ENCODE measurements at places on chromosomes 16 and 17.

DNA sequence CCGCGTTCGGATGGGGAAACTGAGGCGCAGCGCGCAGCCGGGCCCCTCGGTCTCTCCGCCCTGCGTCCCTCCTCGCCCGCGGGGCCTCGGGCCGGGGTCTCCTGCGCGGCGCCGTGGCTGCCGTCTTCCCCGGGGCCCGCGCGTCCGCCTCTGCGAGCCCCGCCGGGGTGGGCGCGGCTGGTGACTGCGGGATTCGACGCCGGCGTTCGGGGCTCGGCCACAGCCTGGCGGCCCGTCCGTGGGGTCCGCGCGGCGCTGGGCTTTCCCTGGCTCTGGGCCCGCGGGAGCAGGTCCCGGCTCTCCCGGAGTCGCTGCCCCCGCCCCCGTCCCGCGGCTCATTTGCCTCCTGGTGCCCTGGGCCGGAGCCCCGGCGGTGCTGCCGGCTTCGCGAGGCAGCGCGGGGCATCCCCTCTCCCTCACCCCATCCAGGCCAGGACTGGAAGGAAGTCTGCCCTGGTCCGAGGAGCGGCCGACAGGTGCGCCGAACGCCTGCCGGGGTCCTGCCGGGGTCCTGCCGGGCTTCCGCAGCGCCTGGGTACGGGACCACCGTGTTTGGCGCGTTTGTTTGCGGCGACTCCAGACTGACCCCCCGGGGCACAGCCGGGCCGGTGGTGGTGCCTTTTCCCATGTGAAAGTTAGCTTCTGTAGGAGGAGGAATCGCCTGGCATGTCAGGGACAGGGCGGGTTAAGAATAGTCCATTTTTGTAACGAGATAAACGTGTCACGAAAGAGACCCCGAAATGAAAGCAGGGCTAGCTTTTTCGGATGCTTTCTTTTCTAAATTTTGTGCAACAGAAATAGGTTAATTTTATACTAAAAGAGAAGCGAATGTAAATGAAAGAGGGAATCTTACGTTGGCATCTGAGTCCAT, 671 bp downstream of the CHMP6 start:
- peak; percentile 52 for DNase-seq

GRCh38 chr17:2435862-2436261, 35.0 kb upstream of the MNT start:
- peak; percentile 14 for DNase-seq

DNA sequence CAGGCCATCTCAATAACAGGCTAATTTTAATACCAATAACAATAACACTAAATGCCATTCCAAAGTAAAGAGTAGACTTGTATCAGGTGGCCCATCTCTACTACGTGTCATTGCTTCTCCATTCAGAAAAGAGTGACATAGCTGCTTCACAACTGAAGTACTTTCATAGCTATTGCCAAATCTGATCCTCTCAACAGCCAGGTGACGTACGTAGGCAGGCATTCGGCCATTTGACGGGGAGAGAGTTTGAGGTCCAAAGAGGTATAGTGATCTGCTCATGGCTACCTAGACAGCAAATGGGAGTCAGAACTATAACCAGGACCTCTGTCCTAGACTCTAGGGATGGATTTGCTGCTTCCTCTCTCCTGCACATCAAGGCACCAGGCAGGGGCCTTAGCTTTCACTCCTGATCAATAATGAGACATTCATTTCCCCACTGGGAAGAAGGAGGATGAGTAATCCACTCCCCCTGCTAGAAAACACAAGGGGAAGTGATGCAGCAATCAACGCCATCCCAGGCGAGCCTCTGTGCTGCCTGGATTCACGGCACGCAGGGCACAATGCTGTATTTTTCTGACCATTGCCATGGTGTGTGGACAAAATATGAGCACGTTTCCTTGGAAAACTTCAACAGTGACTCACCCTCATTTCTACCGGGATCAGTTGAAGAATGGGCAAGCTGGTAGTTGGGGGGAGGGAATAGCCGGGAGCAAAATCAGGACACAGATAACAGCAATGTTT, 80.9 kb downstream of the SPACA3 start:
- no peak for DNase-seq

GRCh38 chr16:30024451-30024850, 1.5 kb downstream of the C16orf92 start:
- no peak for DNase-seq

- DNase-seq, result peak; percentile 75
Measured at GRCh38 chr17:55735731-55736405, 13.2 kb upstream of the TMEM100 start.

- peak; percentile 85 for DNase-seq
Measured at GRCh38 chr16:20866145-20866772, 33.9 kb downstream of the DCUN1D3 start.

DNA sequence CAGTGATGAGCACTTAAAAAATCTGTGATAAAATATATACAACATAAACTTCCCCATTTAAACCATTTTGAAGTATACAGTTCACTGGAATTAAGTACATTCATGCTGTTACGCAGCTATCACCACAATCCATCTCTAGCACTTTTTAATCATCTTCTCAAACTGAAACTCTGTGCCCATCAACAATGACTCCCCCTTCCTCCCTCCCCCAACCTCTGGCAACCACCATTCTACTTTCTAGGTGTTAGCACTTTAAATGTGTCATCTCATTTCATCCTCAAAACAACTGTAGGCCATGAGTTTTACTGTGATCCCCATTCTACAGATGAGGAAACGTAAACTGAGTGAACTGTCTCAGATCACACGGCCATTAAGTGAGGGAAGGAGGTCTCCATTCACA, 13.8 kb upstream of the TMEM98 start:
- no peak for DNase-seq

GRCh38 chr17:32350666-32351418, 885 bp downstream of the ZNF207 start:
- DNase-seq, result peak; percentile 45

Measured in cardiac muscle cell (in vitro differentiated cells and primary cell).